ENCODE measurements at places on chromosomes 11 and 22.

DNA sequence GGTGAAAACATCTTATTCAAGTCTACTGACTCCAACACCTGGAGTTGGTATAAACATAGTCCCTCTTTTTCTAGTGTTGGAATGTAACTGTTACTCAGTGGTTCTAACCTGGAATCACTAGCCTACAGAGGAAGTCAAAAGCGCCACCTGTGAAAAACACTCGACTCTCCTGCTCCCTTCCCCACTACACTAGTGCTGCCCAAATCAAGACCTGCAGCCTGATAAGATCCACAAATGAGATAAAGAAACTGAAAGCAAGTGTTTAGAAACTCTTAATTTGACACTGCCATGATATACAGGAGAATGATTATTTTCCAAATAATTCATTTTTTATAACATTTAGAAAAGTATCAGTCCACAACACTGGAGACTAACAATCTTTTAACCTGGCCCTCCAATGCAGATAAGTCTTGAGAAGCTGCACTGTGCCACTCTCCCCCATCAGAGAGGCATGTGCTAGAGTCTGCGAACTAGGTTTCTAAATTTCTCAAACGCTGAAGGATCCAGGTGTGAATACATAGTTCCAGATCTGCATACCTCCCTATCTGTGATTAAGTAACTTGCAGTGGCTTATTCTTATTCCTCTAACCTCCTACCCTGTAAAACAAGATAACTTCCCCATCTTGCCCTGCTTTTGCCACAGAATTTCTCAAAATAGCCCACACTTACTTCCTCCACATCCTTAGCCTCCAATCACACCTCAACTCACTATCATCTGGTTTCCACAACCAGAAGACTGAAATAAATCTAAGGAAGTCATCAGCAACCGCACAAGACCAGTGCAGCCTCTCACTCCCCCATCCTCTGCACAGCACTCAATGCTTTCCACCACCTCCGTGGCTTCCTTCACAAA, 88.1 kb downstream of the RRAS2 start:
- H3K4me3 ChIP-seq: no peak overlapping the region
- H3K27ac ChIP-seq: no peak overlapping the region
- H3K4me1 ChIP-seq: no peaks in the 10 kb centered on the region
- no peaks in the 10 kb centered on the region for H3K27me3 ChIP-seq
- DNase-seq: no peak
- H3K36me3 ChIP-seq: peaks cover 9% of the 10 kb centered on the region

- H3K4me1 ChIP-seq: no peaks in the 10 kb centered on the region
- no peaks in the 10 kb centered on the region for H3K36me3 ChIP-seq
- H3K27me3 ChIP-seq: no peaks in the 10 kb centered on the region
- DNase-seq: no peak
- H3K4me3 ChIP-seq: no peak overlapping the region
Measured at GRCh38 chr11:28730336-28730735, 622.1 kb downstream of the METTL15 start.

DNA sequence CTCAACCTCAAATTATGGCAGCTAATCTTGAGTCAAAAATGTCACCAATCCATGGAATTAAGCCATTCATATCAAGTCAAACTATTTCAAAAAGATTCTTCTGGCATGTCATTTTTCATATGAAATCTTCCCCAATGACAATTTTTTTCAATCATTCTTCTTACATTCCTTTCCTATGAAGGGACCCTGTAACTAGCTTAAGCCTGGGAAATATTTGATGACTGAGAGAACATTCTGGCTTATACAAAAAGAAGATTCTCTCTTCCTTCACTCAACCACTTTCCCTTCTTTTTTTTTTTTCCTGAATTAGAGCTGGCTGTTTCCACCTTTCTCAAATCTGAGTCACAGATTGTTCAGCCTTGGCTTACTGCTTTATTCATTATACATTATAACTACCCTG, 903.7 kb downstream of the FAM181B start:
- no peak overlapping the region for H3K4me3 ChIP-seq
- H3K27ac ChIP-seq: no peak overlapping the region
- DNase-seq: no peak

GRCh38 chr11:29009426-29009825, 901.2 kb downstream of the METTL15 start:
- H3K27ac ChIP-seq: no peak overlapping the region
- H3K27me3 ChIP-seq: no peaks in the 10 kb centered on the region
- no peak overlapping the region for H3K4me3 ChIP-seq
- no peaks in the 10 kb centered on the region for H3K36me3 ChIP-seq
- no peak for DNase-seq

DNA sequence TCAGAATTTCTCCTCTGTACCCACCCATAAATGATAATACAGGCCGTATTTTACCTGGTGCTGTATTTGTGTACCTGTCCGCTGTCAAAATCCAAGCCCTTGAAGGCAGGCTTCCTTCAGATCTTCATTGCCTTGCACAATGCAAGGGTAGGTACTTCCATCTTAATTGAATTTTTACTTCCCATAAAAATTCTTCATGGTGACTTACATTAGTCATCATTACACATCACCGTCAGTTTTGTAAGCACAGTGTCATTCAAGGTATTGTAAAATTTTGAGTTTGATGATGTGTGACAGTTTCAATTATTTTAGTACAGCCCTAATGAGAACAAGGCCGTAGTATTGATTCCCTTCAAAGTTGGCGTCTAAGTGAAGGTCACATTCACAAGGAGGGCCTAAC, 770 bp upstream of the TSG101 start:
- H3K4me1 ChIP-seq: peaks cover 10% of the 10 kb centered on the region
- H3K36me3 ChIP-seq: no peaks in the 10 kb centered on the region
- peak overlapping the region; percentile 96 for H3K4me3 ChIP-seq
- H3K27ac ChIP-seq: peak overlapping the region; percentile 92
- H3K27me3 ChIP-seq: no peaks in the 10 kb centered on the region
- no peak for DNase-seq

- no peaks in the 10 kb centered on the region for H3K27me3 ChIP-seq
- DNase-seq: no peak
- H3K27ac ChIP-seq: no peak overlapping the region
- peaks cover 11% of the 10 kb centered on the region for H3K36me3 ChIP-seq
Measured at GRCh38 chr22:40302149-40302548, 44.2 kb upstream of the ADSL start.

DNA sequence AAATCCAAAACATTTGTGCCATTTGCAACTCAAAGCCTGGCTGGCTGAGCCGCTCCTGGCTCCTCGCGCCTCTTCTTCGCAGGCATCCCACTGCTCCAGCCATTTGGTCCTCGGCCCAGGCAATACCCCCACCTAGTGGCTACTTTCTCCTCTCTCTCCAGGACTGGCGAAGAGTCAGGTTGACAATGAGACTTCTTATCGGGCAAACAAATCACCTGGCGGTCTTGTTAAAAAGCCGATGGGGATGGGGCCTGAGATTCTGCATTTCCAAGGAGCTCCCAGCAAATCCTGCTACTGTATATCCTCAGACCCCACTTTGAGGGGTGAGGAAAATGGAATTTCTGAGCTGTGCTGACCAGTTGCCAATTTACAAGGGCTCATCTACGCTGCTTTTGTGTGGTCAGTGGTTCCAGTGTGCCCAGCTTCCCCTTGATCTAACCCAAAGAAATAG, 89.0 kb downstream of the ISX start:
- H3K27ac ChIP-seq: no peak overlapping the region
- no peaks in the 10 kb centered on the region for H3K27me3 ChIP-seq
- H3K4me3 ChIP-seq: no peak overlapping the region
- no peaks in the 10 kb centered on the region for H3K4me1 ChIP-seq
- no peaks in the 10 kb centered on the region for H3K36me3 ChIP-seq
- no peak for DNase-seq

DNA sequence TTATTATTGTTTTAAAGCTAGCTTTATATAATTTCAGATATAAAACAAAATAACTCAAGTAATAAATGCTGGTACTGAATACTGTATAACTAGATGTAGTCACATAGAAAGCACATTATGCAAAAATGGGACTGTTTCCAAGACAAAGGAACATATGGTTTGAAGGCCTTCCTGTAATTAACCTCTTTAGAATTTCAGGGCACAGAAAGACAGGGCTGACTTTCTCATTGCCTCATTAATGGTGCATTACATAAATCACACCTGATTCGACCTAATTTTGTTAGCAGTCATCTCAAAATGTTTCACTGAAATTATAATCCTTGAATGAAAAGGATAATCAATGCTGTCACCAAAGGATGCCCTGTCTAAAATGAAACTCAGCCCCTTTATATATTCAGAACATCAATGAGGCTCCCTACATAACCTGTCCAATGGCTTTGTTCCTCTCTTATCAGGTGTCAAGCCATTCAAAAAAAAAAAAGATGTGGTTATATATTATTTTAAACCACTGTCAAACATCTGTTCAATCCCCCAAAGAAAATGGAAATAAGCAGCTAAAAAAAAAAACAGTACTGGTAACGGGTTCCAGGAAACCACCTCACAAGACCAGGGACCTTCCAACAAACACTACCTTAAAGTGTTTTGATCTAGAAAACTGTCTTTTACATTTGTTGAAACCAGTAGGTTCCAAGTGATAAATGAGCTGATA, 77.4 kb downstream of the FAM168A start:
- no peak for DNase-seq
- no peak overlapping the region for H3K4me3 ChIP-seq

- no peak overlapping the region for H3K27ac ChIP-seq
- no peaks in the 10 kb centered on the region for H3K4me1 ChIP-seq
- no peak for DNase-seq
- H3K4me3 ChIP-seq: no peak overlapping the region
Measured at GRCh38 chr11:77776455-77776854, 44.1 kb downstream of the RSF1 start.

- no peak for DNase-seq
- H3K4me1 ChIP-seq: no peaks in the 10 kb centered on the region
- no peak overlapping the region for H3K27ac ChIP-seq
- H3K4me3 ChIP-seq: no peak overlapping the region
Measured at GRCh38 chr22:36149441-36149840, 11.1 kb downstream of the APOL3 start.

- H3K27me3 ChIP-seq: no peaks in the 10 kb centered on the region
- no peaks in the 10 kb centered on the region for H3K36me3 ChIP-seq
- no peak for DNase-seq
- no peak overlapping the region for H3K27ac ChIP-seq
Measured at GRCh38 chr11:28849053-28849452, 740.9 kb downstream of the METTL15 start.

GRCh38 chr11:15845261-15845660, 511.1 kb downstream of the SOX6 start:
- no peaks in the 10 kb centered on the region for H3K36me3 ChIP-seq
- H3K27ac ChIP-seq: no peak overlapping the region
- DNase-seq: no peak
- no peak overlapping the region for H3K4me3 ChIP-seq
- peaks cover 14% of the 10 kb centered on the region for H3K4me1 ChIP-seq

GRCh38 chr11:76026281-76026680, 180.0 kb downstream of the WNT11 start:
- H3K36me3 ChIP-seq: no peaks in the 10 kb centered on the region
- DNase-seq: no peak
- H3K4me3 ChIP-seq: no peak overlapping the region
- H3K27me3 ChIP-seq: no peaks in the 10 kb centered on the region
- no peak overlapping the region for H3K27ac ChIP-seq

Measured in keratinocyte (primary cell).